ENCODE measurements at places on chromosomes 3 and 15.
A peak's percentile ranks its signal among the peaks of the same experiment; 100 is the strongest.

DNA sequence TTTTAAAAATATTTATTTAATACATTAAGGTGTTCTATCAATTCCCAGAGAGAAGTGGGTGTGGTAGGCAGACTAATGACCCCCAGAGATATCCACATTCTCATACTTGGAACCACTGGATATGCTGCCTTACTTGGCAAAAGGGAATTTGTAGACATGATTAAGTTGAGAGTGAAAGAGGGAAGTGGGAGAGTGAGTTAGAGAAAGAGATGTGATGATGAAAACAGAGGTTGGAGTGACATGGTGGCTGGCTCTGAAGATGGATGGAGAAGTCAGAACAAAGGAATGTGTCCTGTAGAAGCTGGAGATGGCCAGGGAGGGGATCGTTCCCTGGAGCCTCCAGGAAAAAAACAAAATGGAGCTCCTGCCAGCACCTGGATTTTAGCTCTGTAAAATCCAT, 32.0 kb downstream of the TNFAIP8L3 start:
- no peak for DNase-seq

- DNase-seq, result no peak
Measured at GRCh38 chr3:197132916-197133530, 103.4 kb upstream of the MELTF start.

GRCh38 chr15:75346796-75347221, at the start of gene NEIL1:
TSS of gene NEIL1 (plus strand) at chr15:75347039. CDS start at chr15:75348906, 1,867 bp downstream.
- DNase-seq, result peak; percentile 40

- DNase-seq, result no peak
Measured at GRCh38 chr15:78925956-78926743, 18.7 kb downstream of the CTSH start.

GRCh38 chr15:52217186-52217585, 26.0 kb upstream of the GNB5 start:
- no peak for DNase-seq

DNA sequence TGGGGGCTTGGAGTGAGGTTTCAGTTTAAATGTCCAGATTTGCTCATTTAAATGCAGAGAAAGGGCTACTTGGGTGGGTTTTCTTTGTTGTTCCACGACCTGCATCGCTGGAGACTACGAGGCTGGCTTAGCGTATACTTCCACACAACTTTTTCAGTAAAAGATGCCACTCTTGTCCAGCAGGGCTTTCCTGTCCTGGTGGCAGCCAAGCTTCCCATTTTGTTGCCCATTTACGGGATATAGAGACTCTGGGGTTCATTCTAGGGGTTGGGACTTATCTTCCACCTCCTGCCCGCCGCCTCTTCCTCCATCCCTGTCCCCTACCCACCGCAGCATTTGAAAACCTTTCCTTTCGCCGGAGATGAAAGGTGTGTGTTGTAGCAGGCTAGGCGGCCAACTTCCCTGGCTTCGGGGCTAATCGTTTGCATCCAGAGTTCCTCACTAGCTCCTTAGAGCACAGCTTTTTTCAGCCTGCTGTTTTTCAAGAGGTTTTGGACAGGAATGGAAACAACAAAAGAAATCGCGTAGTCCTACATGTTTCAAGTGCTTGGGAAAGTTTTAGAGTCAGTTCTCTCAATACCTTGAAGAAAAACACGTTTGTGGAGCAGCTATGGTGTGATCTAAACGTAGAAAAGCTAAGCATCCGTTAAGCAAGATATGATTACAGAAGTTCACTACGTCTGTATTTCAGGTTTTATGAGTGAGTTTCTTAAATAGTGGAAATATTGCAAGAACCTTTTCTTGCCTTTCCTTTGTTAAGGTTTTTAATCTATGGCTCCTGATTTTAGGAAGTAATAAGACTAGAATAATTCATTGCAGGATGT, 843 bp downstream of the CHRNA5 start:
- peak; percentile 24 for DNase-seq

DNA sequence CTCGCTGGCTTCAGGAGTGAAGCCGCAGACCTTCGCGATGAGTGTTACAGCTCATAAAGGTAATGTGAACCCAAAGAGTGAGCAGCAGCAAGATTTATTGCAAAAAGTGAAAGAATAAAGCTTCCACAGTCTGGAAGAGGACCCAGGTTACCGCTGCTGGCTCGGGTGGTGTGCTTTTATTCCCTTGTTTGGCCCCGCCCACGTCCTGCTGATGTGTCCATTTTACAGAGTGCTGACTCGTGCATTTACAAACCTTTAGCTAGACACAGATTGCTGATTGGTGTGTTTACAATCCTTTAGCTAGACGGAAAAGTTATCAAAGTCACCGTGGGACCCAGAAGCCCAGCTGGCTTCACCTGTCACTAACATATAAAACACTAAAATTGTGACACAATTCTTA, 1464.5 kb downstream of the ZPLD1 start:
- no peak for DNase-seq

DNA sequence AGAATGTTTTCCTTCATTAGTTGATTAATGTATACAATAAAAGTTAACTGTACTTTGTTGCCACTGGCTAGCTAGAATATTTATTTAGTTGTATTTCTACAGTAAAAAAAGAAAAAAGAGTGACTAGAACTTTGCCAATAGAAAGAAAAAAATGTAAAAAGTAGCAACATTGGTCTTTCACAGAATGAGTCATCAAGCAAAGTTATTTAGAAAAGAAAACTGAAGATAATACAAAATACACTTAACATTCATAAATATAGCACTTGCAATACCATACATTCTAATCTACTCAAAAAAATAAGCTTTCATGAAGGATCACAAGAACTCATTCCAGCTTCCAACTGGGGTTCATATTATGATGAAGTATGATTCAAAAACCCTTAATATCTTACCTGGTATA, 83.4 kb downstream of the AQR start:
- no peak for DNase-seq

GRCh38 chr3:188926111-188926510, 245.7 kb upstream of the TPRG1 start:
- no peak for DNase-seq

DNA sequence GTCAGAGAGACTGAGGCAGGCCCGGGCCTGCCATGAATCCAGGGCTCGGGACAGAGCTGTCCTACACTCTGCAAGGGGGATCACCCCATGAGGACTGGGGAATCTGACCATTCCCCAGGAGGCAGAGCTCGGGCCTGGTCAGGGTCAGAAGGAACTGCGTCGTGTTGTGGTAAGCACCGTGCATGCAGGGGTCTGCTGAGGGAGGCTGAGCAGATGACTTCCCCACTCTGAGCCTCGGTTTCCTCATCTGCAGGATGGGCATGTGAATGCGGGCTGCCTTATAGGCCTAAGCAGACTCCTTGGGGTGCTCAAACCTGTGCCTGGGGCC, 61.6 kb upstream of the IQSEC1 start:
- no peak for DNase-seq

GRCh38 chr3:2921903-2922302, 188.3 kb downstream of the IL5RA start:
- no peak for DNase-seq

GRCh38 chr3:48692551-48692950, 6.8 kb upstream of the NCKIPSD start:
- DNase-seq, result no peak

GRCh38 chr15:34721802-34722438, 32.9 kb downstream of the GJD2 start:
- DNase-seq, result peak; percentile 78

- DNase-seq, result no peak
Measured at GRCh38 chr3:115347737-115348136, 200.6 kb upstream of the ZBTB20 start.

- DNase-seq, result peak; percentile 45
Measured at GRCh38 chr3:10344147-10344943, 23.4 kb upstream of the SEC13 start.

DNA sequence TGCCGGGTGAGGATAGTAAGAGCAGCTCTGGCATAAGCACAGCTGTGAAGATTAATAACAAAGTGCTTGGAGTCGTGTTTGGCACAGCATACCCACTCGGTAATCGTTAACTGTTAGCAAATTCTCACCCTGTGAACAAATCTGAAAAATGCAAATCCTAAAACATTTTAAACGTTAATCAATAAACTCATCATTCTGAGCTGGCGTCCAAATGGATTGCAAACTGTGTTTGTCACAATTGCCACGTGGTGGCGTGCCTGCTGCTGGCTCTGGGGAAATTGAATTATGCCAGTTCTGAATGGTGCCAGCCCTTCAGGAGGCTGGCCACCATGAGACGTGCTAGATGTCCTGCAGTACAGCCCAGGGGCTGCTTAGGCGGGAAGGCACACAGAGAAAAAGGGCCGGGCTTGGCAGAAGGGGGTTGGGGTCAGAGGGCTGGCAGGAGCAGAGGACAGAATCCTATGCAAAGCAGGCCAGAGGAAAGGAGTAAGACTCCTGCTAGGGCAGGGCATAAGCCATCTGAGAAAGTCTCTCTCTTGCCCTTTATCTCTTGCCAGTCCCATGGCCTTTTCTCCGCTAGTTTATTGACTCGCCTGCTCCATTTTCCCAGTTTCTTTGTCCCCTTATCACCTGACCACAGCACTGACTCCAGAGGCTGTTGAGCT, 22.1 kb upstream of the POLG start:
- no peak for DNase-seq

GRCh38 chr3:66303491-66303901, 82.7 kb downstream of the SLC25A26 start:
- no peak for DNase-seq

DNA sequence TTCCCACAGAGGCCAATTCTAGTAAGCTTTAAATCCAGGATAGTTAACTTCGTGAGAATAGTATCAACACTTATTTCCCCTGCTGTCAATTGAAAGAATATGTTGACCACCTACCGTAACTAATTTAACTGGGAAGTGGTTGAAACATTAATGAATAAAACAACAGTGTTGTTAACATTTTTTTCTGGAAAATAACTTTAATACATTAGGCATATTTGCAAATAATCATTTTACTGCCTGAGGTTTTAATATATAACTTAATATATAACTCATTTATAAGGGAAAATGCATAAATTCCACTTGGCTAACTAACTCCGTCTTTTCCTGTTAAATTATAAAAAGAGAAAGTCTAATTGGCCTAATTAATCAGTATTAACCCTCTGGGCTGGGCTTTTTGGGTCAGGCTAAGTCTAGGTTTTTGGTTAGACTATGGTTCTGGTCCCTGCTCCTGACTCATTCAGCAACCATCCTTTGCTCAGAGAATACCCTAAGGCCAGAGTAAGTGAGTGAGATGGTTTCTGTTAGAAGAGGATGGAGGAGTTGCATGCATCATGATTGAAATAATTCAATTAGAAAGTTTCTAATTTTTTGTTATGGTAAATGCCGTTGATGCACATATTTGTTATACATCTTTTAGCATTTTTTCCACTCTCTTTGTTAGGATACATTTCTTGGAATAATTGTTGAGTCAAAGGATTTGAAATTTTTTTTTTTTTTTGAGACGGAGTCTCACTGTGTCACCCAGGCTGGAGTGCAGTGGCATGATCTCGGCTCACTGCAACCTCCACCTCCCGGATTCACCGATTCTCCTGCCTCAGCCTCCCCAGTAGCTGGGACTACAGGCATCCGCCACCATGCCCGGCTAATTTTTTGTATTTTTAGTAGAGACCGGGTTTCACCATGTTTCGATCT, 10.8 kb upstream of the SKIL start:
- DNase-seq, result no peak

GRCh38 chr3:5298453-5298852, 110.9 kb downstream of the EDEM1 start:
- DNase-seq, result no peak

DNA sequence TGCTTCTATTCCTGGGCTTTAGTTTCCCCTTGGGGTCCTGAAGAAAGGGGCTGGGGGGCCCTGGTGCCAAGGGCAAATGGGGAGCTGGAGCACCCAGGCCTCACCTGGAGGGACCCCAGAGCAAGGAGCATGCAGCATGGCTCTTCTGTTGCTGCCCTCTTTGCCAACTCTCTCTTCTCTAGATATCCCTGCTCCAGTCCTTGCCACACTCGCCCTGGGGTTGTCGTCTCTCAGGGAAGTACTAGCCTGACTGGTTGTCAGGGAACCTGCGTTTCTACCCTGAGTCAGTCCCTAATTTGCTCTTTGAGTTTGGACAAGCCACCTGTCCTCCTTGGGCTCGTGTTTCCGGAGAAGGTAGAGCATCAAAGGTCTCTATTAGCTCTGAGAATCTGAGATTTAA, 63.7 kb upstream of the UBE2Q2 start:
- no peak for DNase-seq

- DNase-seq, result no peak
Measured at GRCh38 chr3:63364495-63364894, 86.4 kb downstream of the SYNPR start.

GRCh38 chr3:29186131-29186599, 94.7 kb upstream of the RBMS3 start:
- DNase-seq, result no peak

- no peak for DNase-seq
Measured at GRCh38 chr15:76994496-76994895, 430 bp upstream of the PSTPIP1 start.

DNA sequence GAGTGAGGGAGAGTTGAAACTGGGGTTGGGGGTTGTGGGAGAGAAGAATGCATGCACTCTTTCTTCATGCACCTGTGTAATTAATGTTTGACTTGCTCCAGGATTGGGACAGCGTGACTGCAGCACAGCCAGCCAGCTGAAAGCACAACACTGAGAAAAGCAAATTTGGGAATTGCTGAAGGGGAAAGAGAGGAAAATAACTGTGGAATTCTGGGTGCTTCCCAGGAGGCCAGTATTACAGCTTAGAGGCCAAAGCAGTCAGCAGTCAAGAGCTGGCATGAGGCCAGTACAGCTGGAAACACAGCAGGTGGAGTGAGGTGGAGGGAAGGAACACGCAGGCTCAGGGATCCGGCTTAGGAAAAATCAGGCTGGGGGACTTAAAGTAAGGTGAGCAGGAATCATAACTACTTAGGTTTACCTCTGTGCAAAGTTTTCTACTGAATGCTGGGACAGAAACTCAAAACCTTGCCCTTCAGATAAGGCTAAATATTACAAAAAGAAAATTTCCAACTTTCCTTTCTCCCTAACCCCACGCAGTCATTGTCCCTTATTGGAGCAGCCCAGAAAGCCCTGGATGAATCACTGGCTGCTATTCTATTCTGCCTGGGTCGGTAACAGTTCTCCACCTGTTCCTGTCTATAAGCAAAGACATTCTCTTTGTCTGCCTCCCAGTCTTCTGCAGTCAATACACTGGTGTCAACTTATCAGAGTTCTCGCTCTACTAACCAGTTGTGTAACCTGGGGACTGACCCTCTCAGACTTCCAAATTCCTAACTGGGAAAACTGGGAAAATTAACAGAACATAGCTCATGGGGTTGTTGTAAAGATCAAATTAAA, 167.2 kb downstream of the MAGI1 start:
- DNase-seq, result peak; percentile 70

- DNase-seq, result no peak
Measured at GRCh38 chr15:100633763-100634075, 31.3 kb downstream of the ASB7 start.

DNA sequence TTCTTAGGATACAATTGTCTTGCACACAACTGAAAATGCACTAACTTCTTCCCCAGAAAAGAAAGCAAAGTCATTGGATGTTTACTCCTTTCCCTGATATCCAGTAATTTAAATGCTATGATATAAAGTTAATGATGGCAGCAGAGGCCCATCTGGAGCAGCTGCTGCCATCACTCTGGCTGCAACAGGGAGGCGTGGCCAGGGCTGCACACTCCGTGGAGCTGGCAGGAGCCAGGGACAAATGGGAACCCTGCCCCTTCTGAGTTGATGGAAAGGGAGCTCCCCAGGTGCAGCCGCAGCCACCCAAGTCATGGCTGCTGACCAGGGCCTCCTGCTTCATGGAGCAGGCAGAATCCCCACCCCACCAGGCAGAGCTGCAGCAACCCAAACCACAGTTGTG, 72.6 kb upstream of the ALDH1A3 start:
- DNase-seq, result no peak

Measured in femur (tissue), 1 donor.